NCI-H446 (cell line): ENCODE measurements at places on chromosomes 1 and 21.

DNA sequence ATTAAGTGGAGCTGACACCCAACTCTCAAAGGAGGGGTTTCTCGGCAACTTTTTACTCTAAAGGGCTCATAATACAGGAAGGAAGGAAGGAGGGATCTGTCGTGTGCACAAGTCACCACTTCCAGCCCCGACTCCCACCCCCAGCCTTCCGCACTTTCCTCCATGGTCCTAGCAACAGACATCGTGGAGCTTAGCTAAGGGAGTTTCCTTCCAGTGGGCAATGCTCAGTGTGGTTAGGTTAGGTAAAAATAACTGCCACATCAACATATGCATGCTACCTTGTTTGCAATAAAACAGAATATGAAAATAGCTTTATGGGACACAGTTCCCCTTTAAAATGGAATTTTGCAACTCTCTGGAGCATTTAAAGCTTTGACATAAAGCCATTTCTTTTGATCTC is 35.2 kb downstream of the KANK4 start:
- DNase-seq = no peak

DNA sequence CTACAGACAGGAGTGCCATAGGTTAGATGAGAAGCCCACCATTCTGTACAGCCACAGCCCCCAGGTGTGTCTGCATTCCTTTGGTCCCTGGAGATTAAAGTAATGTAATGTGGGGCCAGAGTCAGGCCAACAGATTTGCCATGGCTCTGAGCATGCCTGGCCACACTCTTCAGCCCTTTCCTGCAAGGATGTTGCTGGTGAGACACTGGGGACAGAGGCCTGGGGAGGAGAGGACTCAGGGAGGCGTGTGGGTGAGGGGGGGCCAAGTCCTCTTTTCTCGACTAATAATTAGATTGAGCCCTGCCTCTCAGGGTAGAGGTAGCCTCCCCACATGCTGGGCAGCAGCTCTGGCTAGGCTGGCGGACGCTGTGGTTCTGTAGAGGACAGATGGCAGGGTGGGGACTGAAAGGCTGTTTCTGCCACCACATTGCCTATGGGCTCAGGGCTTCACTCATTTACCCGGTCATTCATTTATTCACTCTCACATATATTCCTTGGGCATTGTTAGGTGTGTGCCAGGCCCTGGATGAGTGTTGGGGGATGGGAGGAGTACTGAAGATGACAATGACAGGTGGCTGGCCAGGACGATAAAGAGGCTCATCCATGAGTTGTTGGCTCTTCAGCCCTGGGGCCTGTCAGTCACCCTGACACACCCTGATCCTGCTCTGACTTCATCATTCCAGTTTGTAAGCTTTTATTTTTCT is 7.1 kb upstream of the PRCC start:
- no peak for DNase-seq

DNA sequence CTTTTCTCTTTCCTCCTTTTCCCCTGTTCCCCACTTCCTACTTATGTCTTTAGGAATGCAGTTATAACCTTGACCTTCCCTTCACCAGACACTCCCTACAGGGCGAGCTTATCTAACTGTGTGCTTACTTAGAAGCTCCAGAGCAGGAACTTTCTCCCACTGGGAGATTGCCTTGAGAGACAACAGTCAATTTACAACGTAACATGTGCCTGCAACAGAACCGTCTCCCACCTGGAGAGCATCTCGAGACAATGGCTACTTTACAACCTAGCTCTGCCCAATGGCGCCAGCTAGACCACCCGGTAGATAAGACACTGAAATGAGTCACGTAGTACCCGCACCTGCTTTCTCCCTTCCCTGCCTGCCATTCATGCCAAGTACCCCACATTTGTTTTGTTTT is 16.7 kb downstream of the HMGN1 start:
- no peak for DNase-seq

DNA sequence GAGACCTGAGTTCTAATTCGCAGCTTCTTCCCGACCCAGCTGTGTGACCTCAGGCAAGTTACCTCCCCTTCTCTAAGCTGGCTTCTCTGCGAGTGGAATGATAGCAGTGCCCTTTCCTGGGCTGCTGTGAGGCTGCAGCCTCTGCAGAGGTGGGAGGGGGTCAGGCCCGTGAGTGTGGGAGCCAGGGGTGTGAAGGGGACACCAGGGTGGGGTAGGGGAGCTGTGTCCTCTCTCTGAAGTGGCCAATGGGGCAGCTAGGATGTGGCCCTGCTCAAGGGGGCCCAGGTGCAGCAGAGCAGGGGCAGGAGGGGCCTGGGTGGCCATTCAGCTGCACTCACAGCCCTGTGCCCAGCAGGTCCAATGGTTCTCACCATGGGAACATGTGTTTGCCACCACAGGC is 24.5 kb downstream of the DMRTB1 start:
- DNase-seq = no peak

DNA sequence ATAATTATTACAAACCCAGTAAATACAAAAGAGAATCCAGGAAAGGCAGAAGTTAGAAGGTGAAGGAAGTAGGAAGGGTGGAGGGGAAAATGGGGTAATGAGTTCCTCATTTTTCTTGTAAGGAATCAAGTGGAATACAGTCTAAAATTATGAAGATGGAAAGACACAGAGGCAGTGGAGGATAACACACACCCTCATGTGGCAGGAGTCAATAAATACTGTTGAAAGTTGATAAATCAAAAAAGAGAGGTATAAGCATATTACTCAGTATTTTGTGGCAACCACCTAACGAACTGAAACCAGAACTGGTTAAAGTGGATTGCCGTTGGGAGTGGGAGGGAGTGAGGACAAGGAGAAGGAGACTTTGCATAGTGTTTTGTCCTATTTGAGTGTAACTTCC is 78.6 kb upstream of the SLC44A3 start:
- DNase-seq = no peak

- no peak for DNase-seq
Measured at GRCh38 chr1:161948435-161948834, 75.2 kb downstream of the OLFML2B start.

- DNase-seq = no peak
Measured at GRCh38 chr1:8016210-8016894, 9.8 kb downstream of the ERRFI1 start.

GRCh38 chr1:231422798-231423309 is 767 bp upstream of the EGLN1 start:
- no peak for DNase-seq

DNA sequence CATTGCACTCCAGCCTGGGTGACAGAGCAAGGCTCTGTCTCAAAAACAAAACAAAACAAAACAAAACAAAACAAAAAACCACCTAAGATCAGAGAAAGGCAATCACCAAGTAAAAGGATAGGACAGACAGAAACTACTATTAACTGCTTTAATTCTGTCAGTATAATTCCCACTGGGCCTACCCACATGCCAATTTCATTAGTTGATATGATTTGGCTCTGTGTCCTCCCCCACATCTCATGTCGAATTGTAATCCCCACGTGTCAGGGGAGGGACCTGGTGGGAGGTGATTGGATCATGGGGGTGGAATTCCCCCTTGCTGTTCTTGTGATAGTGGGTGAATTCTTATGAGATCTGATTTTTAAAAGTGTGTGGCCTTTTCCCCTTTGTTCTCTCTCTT is 27.2 kb upstream of the CAPZB start:
- DNase-seq = no peak
